ENCODE measurements at places on chromosomes 16 and 17.

DNA sequence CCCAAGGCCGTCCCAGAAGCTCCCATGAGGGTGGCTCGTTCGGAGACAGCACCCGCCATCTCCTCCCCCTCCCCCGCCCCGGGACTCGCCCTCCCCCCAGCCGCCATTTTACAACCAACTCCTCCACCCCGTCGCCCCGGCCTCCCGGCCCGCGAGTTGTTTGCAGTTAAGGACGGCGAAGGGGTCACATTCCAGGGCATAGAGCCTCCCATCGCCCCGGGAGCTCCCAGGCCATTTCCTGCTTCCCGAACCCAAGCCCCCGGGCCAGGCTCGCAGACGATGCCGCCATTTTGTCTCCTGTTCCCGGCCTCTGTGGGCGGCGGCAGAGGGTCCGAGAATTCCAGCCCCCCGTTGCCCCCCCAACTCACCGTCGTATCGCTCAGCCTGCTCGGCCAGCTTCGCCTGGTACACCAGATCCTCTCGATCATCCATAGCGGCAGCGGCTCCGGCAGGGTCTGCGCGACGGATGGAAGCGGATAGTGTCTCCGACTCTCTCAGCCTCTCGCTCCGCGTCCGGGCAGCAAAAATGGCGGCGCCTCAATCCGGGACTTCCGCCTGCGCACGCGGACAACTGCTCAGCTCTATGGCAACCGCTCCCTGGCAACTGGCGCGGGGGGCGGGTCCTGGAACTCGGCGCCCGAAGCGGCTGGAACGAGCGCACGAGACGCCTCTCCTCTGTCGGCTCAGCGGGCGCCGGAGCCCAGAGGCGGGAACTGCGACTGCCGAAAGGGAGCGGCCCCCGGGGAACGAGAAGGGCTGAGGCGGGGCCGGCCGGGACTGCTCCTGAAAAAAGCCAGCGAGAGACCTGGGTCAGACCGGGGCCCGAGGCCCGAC lies at the start of gene YWHAE:
Gene YWHAE (minus strand): TSS at position 544 of the 834 bp plus-strand sequence. CDS start 112 bp downstream, at position 432.
- ATAC-seq, result peak; percentile 97

GRCh38 chr16:13376174-13376573 lies 474.8 kb downstream of the SHISA9 start:
- ATAC-seq, result no peak

DNA sequence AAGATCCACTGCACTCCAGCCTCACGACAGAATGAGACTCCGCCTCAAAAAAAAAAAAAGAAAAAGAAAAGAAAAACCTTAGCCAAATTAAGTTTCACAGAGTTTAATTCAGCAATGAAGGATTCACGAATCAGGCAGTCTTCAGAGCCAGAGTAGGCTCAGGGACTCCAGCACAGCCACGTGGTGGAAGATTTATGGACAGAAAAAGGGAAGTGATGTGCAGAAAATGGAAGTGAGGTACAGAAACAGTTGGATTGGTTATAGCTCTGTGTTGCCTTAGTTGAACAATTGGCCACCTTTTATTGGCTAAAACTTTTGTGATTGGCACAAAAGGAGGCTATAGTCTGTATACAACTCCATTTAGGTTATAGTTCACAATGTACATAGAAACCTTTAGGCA lies 256.6 kb downstream of the HS3ST3B1 start:
- no peak for ATAC-seq

DNA sequence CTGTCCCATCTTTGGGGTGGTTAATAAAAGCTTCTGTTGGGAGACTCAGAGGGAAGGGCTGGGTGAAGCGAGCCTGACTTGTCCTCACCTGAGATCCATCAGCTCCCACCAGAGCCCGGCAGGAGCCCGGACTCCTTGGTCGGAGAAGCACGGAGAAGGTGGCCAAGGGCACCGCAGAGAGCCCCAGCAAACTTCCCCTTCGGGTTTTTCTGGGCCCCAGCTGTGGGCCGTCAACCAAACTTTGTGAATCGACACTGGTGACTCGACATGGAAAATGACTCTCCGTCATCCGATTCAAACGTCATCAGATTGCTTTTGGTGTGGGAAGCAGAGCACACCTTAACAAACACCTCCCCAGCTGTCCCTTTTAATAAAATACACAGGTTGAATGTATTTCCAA lies 21.4 kb downstream of the ENPP7 start:
- no peak for ATAC-seq

DNA sequence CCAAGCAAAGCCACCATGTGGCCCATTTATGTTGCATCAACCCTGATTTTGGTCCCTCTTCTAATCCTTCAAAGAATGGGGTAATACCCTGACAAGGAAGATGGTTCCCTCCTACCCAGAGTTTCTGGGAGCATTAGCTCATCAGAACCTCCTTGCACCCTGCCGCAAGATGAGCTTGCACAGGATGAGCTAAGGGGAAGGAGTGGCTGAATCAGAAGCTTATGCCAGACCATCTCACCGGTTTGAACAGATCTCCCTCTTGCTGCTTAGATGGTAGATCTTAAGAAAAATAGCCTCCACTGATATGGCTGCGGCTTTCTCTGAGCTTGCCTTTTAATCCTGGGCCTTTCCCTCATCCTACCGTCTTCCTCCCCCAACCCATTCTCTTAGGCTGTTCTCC lies 175.1 kb downstream of the SOX9 start:
- ATAC-seq, result no peak

- ATAC-seq, result no peak
Measured at GRCh38 chr16:83501481-83501880, 306.3 kb upstream of the HSBP1 start.

DNA sequence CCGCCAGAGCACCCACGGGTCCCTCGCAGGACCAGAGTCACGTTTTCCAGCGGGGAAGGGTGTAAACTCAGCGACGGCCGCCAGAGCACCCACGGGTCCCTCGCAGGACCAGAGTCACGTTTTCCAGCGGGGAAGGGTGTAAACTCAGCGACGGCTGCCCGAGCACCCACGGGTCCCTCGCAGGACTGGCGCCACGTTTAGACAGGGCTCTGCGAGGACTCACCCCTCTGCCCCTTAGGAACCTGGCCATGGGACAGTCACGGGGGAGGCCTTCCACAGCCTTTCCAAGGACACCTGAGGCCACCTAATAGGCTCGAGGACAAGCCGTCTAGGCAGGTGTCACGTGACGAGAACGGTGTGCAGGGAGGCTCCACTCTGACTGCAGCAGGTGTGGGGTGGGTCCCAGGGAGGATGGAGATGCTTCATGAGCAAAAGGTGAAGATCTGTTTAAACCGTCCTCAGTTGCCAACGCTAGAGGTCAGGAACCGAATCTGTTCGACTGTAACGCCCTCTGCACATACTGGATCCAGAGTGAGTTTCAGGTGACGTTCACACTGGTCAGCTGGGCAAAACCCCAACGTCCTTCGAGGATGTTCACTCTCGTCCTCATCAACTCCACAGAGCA lies 48.0 kb upstream of the METRNL start:
- ATAC-seq, result no peak

DNA sequence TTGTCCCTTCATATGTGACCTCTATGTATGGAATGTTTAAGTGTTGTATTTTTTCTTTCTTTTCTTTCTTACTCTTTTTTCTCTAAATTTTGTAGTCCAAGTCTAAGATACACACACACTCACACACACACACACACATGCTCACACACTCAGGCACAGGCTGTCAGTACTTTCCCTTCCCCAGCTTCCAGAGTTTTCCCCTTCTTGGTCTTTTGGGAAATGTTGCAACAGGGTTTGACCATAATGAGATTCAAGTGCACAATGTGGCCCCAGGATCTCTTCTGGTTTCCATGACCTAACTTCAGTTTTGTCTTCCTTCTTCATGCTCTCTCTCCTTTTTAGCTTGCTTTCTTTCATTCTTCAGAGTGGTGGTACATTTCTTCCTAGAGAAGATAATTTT lies 289.8 kb upstream of the FOXF1 start:
- no peak for ATAC-seq

DNA sequence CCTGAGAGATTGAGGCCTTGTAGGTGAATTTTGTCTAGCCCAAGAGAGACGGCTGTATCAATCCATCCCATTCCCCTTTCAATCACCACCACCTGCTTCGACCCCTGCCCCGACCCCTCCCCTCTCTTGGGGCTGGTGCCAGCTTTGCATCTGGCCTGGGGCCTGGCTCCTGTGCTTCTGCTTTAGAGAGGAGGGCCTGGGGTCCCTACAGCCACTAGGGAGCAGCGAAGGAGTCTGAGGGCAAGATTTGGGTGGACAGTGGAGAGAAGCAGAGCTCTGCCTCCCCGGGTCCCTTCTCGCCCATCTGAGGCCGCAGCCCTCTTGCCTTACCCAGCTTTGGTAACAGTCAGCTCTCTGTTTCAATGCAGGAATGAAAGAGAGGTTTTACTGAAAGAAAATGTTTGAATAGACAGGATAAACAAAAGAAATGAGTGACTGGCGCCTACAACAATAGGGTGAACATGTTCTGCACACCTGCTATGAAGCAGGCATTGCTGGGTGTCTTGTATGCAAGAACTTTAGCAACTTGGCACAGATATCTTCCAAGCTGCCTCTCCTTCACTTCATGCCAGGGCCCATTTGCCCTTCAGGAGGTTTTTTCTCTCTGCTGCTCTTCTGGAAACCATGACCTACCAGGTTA lies 57.4 kb downstream of the SLC47A1 start:
- ATAC-seq, result no peak

DNA sequence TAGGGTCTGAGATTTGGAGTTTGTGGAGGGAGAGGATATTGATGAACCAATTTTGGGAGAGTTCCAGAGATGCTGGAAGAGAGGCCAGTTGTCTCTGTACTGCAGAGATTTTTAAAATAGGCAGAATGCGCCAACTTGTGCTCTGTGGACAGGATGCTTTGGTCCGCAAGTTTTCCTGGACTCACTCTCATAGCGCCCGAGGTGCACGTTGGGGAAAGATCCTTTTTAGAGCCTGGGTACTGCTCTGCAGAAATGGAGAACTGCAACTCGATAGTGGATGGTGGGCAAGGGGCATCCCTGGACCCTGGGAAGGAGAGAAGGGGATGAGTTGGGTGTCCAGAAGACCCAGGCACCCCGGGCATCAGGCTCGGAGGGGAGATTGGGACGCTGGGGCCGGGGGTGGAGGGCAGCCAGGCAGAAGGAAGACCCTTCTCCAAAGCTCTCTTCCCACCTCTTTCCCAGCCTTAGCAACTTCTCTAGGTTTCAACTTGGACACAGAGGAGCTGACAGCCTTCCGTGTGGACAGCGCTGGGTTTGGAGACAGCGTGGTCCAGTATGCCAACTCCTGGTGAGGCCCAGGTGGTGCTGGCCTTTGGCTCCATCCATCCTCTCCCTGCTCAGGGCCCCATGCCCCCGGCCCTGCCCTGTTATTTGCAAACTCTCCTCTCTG lies 590 bp downstream of the ITGAX start:
- no peak for ATAC-seq

Measured in SK-N-SH treated with all-trans-retinoic acid at 6 μM for 48 hours (cell line).